ENCODE measurements at places on chromosomes 12 and 14.

DNA sequence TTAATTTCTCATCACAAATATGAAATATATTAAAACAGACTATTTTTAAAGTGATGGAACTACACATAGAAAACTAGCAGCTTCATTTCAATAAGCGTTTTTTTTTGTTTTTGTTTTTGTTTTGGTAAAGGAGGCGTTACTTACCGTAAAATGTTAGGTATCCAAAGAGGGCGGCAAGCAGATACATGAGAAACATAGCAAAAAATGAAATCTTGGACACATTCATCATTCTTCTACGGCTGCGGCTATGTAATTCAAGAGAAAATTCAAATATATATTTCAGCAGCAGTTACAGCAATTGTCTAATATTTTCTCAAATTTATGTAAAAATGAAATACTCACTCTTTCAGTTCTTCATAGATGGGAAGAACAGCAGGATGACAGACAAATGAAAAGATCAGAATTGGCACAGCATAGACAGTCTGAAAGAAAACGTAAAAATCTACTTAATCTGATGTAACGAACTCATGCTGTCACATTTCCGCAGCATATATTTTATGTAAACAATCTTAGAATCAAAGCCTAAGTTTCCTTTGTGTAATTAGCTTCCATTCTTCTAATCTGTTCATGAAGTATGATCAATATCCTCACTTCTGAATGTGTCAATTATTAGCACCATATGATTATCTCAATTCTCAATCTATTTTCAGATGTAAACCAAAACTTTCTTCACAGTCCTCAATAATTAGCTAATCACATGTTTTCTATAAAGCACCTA is 8.8 kb downstream of the SLC38A2 start:
- no peak for DNase-seq

DNA sequence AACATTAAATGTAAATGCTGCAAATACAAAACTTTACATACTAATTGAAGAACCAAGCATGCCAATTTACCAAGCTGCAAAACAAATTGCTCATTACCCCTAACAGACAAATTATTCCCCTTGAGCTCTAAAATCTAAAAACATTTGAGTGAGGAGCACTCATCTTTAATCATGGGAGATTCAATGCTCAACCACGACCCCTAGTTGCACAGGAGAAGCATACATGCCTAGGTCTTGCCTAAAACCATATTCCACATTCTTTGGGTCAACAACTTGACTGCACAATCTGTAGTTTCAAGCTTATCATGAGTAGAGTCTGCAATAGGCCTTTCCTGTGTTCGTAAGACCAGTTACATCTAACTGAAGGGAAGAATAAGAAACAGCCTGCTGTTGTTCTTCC is 69.7 kb downstream of the MGAT4C start:
- DNase-seq = no peak

GRCh38 chr12:3420693-3421092 is 70.3 kb upstream of the PRMT8 start:
- DNase-seq = no peak

DNA sequence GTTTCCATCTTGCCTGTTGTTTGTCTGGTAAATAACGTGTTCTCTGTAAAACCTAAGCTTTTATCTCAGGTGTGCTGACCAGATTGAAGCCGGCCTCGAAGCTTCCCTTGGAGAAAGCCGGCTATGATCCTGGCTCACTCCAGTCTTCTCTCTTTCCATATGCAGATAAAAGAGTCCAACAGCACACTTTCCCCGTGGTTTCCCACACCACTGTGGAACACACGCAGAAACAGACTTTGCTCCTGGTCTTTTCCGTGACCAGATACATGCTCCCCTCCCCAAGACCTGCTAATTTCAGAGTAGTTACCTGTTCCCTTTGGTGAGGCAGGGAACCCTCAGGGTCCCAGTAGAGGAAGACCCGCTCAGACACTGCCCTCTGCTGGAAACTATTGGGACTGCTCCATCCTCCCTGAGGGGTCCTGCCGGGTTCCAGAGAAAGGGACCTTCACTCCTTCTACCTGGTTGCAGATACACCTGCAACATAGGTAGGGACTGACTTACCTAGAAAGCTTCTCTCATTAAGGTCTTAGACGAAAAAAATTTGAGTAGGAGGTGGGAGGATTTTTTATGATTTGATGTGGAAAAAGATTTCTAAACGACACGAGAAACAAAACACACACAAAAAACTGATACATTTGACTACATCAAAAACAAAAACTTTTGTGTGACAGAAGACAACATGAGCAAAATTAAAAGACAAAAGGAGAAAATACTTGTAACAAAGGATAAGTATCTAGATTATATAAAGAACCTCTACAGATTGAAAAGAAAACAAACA is 415.4 kb upstream of the CCDC196 start:
- DNase-seq = peak; percentile 62

DNA sequence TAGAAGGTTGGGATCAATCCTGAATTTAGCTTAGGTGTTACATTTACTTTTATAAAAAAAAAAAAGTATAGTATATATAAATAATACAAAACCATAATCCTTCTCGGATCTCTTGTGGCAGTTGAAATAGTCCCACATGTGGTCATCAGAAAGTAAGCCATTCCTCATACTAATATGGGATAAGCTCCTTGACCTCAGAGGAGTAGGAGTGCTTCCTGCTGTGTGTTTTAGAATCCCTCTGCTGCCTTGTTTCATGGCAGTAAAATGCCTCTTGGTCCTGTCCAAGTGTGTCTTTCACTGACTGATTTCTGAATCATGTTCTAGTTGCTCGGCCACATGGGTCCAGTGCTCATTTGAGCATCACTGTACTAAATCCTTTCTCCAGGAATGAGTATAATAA is 117.0 kb downstream of the NTN4 start:
- DNase-seq = no peak

- no peak for DNase-seq
These were observed 46.6 kb downstream of the KSR2 start for GRCh38 chr12:117921929-117922777.

GRCh38 chr14:26328791-26329190 is 269.0 kb downstream of the NOVA1 start:
- DNase-seq = no peak

GRCh38 chr12:22686193-22686592 is 61.2 kb downstream of the ETNK1 start:
- no peak for DNase-seq

DNA sequence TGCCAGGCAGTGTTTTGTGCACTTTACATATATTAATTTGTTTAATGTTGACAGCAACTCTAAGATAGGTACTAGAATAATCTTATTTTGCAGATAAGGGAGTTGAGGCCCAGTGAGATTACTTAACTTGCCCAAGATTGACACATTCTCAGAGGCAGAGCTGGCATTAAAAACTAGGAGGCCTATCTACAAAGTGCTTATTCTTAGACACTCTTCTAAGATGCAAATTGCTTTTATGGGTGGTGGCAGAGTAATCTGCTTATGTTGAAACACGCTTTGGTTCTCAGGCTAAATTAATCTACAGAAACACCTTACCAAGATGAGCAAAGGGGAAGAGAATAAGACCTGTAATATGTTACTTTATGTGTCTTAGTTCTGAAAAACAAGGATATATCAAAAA is 7.2 kb downstream of the MGP start:
- no peak for DNase-seq

- no peak for DNase-seq
These were observed 3.2 kb downstream of the DUSP6 start for GRCh38 chr12:89348894-89349699.

GRCh38 chr12:93126069-93126474 is 197.0 kb upstream of the EEA1 start:
- DNase-seq = no peak

DNA sequence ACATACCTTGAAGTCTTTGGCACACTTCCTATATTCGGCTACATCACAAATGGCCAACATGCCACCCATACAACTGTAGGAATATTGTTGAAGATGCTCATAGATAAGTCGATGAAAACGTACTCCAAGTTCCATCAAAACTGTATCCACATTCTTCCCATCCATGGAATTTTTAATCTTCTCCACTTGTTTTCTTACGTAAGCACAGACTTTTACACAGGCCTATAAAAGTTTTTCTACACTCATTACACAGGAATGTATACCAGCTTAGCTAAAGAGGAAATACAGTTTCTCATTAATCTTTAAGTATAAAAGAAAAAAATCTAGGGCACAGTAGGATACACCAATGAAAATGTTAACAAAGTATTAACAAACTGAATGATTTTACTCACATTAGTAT is 59.1 kb downstream of the EXOC5 start:
- no peak for DNase-seq

GRCh38 chr14:34951286-34951685 is 31.5 kb upstream of the SRP54 start:
- no peak for DNase-seq

DNA sequence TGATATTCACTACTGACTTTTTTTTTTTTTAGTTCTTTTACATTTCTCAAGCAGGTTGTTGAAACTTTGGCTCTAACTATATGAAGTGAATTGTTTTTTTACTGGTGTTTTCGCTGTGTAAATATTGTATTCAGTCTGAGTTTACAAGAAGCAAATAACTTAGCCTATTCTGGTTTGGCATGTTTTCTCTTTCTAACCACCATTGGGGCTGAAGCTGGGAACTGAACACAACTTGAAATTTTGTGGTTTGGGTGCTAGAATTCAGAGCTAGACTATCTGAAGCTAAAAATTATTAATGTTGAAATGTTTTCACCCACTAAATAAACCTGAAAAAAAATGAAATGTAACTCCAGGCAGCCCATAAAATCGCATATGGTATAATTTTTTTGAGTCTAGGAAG is 37.2 kb downstream of the RAD51B start:
- DNase-seq = no peak

DNA sequence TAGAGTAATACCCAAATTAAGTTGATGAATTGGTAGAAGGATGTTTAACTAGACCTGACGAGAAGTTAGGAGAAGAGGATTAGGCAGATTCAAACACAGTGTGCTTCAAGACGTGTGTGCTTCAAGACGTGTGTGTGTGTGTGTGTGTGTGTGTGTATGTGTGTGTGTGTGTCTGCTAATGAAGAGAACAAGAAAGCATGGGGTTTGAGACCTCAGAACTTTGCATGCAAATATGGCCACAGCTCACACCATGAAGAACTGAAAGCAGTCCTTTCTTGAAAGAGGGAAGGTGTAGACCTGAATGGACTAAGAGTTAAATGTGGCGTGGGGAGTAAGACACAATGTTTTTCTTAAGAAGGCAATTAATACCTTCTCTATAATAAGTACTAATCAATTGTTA is 32.5 kb upstream of the SSPN start:
- DNase-seq = no peak

DNA sequence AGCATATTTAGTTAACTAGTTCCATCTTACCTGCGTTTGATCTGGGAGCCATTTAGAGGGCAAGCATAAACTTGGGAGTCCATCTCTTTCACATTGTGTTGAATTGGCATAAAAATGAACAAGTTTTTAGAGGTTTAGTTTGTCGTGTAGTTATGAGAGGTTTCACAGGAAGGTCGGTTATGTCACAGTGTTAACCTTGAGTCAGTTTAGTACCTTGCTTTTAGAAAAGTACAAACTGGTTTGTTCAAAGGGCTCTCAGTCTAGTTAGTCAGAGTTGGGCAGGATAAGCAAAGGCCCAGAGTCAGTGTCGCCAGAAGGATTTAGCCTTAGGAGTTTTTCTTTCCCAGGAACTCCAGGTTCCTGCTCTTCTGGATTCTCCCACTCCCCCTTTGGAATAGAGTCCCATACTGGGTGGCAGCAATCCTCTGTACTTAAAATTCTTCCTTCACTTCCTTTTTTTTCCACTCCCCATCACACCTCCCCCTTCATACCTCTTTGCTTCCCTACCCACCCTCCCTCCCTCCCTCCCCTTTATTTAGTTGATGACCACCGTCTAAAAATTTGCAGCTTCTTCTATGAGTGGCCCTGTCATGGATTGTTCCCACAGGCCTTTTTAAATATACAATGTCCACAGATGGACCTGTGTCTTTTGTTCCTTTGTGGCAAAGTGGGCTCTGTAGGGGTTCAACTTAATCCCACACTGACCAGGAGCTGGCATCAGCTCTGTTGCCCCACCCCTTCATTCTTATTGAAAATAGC is 12.1 kb downstream of the PCBP2 start:
- DNase-seq = no peak

DNA sequence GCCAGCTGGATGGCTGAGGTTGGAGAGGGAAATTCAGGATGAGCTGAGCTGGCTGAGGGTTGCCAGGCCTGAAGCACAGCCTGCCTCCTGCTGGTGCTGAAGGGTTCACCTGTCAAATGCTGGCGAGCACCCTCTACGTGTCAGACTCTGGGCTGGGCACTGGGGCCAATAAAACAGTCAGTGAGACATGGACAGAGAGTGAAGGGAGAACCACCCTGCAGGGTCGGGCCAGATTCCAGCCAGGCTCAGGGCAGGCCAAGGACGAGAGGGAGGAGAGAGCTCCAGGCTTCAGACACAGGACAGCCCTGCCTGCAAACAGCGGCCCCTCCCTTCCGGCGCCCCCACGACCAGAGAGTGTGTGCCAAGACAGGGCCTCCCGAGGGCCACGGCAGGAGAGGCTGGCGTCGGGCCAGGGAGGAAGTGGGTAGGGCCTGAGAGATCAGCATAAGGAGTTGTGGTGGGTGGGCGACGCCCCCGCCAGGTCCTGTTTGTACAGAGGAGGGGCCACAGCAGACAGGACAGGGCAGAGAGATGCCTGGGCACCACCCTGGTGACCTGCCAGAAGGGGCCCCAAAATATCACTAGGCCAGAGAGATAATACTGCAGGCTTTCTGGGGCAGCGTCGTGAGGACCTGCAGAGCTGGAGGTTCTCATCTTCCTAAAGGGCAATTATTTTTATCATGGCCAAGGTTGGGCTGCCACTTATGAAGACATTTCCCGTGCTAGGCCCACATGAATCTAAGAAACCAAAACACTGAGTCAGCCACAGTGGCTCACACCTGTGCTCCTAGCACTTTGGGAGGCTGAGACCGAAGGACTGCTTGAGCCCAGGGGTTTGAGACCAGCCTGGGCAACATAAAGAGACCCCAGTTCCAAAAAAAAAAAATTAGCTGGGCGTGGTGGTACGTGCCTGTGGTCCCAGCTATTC is 73.1 kb upstream of the GPR68 start:
- DNase-seq = peak; percentile 69

DNA sequence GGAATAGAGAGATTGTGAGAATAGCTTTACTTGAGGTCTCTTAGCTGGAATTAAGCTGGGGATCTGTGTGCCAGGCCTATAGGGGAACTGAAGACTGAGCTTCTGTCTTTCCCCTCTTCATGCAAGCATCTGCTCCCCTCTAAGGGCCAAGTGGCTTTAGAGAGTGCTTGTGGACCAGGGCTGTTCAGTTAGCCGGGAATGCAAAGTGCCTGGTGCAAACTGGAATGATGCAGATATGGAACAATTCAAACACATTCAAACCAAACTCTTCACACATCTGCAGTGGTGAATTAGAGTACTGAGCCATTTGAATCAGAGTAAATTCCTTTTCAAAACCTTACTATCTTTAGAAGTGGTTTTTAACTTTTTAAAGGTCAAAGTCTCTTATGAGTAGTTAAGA is 99.0 kb downstream of the LIN7A start:
- DNase-seq = no peak

DNA sequence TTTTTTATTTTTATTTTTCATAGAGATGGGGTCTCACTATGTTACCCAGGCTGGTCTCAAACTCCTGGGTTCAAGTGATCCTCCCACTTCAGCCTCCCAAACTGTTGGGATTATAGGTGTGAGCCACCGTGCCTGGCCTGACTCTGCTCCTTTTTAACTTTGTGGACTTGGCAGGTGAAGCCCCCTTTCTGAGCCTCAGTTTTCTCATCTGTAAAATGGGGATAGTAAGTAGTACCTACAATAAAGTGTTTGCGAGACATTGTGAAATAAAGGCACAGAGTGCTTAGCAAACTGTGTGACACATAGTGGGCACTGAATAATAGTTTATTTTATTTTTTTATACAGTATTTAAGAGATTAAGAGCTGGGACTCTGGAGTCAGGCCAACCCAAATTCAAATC is 21.1 kb upstream of the MED13L start:
- DNase-seq = no peak

Data from activated CD4-positive, alpha-beta T cell treated with anti-CD3 and anti-CD28 coated beads, Interleukin-2, Interleukin-4, amounts not matched to agents 100 ng/mL and 50 ng/mL, durations not matched to agents 16 hours and 8 hours (primary cell).